Karpas-422 (cell line): ENCODE measurements at places on chromosomes 6 and 20.

- DNase-seq: no peak
Measured at GRCh38 chr6:64736421-64736950, 970.5 kb downstream of the EYS start.

- DNase-seq: no peak
Measured at GRCh38 chr6:129597023-129597713, 112.8 kb downstream of the ARHGAP18 start.

GRCh38 chr6:2582268-2582667, 168.5 kb downstream of the MYLK4 start:
- DNase-seq: no peak

DNA sequence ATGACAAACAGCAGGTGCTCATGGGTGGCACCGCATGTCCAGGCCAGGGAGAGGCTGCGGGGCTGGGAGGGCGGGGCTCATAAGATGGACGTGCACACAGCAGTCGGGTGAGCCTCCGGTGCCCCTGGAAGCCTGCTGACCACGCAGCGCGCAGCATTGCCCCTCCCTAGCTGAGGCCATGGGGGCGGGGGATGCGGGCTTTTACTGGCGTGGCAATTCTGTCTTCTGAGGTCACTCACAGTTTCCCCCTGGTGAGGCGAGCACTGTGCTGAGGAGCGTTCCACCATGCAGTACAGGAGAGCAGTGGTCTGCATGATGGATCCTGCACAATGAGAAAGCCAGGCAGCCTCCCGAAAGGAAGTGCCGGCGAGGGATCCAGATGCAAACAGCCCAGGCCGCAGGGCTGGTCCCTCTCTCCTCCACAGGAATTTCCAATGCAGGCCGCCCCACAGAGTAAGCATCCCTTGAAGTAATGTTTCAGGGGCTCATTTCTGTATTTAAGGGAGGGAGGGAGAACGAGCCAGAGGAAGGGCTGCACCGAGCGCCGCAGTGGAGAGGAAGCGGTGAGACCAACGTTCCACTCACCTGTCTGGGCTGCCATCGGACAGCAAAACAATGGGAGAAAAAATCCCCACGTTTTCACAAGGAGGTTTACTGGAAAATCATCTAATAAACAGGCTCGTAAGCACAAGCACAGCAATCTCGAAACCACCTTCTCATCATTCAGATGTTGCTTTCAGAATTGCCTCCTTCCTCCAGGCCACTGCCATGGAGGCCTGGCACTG, 56.0 kb downstream of the IRF4 start:
- no peak for DNase-seq

DNA sequence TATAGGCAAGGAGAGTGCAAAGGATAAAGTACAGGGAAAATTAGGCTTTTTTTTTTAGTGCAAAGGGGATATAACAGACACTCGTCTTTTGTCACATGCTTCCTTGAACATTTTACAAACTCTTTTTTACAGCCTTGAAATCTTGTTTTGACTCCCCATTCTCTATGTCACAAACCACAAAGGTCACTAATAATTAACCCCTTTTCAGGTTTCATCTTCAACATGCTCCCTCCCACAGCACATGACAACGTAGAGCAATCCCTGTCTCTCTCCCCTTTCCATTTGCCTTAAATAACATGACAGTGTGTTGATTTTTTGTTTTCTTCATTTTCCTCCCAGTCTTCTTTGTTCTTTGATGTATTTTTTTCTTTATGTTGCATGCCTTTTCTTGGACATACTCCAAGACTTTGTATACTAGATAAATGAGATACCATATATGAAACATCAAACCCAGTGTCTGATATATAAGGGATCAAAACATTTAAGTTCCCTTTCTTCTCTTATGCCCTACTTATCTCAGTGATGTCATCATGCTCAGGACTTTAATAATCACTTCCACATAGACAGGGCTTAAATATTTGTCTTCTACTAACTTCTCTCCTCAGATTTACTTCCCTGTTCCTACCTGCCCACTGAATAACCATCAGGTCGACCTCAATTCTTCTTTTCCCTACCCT, 378.7 kb upstream of the HSF2 start:
- DNase-seq: no peak

DNA sequence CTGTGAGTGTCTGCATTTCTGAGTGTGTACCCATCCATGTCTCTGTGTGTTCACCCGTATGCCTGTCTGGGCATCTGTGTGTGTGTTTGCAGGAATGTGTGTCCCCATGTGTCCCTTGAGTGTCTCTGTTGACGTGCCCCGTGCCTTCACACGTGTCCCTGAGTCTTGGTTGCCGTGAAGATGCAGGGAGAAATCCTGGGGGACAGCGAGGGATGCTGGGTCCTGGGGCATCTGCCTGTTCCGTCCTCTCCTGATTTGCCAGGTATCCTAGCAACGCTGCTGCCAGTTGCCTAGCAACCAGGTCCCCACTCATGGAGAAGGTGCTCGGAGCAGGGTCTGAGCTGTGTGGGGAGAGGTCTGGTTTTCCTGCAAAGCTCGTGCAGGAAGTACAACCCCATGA, 6.0 kb upstream of the LKAAEAR1 start:
- peak; percentile 67 for DNase-seq

- no peak for DNase-seq
Measured at GRCh38 chr20:5969348-5969935, 19.0 kb downstream of the MCM8 start.

GRCh38 chr6:8080362-8081151, 16.4 kb upstream of the BLOC1S5 start:
- DNase-seq: no peak

DNA sequence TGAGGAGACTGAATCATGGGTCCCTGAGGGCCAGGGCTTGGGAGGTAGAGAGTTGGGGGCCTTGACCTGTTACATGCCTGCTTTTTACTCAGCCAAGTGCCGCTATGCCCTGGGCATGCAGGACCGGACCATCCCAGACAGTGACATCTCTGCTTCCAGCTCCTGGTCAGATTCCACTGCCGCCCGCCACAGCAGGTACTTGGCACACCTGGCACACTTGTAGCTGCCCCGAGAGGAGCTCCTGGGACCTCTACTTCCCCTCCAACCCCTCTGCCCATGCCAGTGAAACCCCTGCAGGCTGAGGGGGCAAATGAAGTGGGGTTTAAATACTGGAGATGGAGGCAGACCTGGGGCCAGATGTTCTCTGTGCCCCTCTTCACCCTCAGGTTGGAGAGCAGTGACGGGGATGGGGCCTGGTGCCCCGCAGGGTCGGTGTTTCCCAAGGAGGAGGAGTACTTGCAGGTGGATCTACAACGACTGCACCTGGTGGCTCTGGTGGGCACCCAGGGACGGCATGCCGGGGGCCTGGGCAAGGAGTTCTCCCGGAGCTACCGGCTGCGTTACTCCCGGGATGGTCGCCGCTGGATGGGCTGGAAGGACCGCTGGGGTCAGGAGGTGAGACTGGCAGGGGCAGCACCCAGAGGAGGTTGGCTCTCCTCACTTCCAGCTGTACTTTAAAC, 4.6 kb downstream of the DDR1 start:
- DNase-seq: no peak

GRCh38 chr6:1596088-1596852, 13.4 kb upstream of the FOXC1 start:
- peak; percentile 75 for DNase-seq

- no peak for DNase-seq
Measured at GRCh38 chr6:41021832-41022231, 17.2 kb downstream of the UNC5CL start.

DNA sequence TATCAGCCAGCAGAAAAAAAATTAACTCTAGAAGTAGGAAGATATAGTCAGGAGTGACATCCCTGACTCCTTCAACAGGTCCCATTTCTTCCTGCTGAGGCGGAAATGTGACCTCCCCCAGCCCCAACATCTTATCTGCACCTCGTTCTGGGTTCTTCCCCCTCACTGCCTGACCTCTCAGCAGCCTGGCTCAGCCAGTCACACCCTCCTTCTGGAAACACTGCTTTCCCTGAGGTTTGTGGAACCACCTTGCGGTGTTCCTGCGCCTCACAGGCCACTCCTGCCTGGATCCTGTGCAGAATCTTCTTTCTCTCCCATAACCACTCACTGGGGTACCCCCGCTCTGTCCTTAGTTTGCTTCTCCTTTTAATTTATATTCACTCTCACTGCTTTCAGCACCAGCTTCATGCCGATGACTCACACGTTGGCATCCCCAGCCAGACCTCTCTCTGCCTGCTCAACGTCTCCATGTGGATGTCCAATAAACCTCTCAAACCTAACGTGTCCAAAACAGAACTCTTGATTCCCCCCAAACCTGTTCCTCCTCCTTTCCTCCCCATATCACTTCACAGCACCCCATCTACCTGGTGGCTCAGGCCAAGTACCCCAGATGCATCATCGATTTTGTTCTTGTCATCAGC, 222.8 kb upstream of the PLN start:
- DNase-seq: no peak

- DNase-seq: no peak
Measured at GRCh38 chr20:57312138-57312537, 17.5 kb upstream of the SPO11 start.

DNA sequence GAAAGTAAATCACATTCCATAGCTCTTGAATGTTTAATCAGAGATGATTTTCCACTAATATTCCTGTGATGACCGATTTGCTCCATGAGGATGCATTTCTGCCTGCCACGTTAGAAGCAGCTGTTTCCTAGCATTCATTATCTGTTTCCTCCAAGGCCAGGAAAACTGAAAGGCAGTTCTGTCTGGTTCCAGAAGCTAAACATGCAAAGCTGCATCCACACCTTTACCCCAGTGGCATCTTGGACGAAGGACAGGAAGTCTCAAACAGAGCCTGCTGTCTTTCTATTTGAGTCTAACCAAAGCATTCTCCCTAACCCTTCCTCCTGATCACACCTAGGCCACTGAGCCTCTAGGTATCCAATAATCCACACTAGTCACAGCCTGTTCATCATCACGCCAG, 27.6 kb downstream of the CNKSR3 start:
- DNase-seq: no peak

DNA sequence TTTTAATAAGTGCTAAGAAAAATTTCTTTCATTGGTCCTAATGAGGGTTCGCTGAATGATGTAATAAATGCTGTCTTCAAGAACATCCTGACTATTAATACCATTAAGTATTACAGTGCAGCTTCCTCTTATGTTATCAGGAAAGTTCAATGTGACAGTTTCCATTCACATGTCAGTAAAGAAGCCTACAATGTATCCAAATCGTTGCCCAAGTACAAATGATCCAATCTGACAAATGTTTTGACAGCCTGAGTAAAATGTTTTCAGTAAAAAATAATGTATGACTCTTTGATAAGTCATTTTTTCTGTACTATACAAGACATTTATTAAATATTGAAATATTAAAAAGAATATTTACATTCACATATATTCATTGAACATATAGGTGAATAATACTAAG, 496.1 kb upstream of the MANEA start:
- no peak for DNase-seq

DNA sequence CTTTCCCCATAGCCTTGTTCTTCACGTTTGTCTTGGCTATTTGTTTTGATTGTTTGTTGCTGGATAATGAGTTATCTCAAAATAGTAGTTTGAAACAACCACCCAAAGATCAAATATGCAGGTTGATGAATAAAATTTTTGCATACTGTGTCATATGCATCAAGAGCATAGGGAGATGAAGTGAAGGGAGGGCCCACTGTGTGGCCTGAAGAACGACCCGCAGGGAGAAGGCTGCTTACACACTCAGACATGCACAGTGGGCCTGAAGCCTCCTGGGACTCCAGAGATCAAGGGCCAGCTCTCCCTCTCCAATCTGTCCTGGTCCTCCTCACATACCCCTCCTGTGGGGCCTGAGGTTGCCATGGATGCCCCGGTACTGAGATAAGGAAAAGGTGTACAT, 16.2 kb upstream of the TREM2 start:
- no peak for DNase-seq

- DNase-seq: no peak
Measured at GRCh38 chr6:101544286-101544685, 150.8 kb downstream of the GRIK2 start.

DNA sequence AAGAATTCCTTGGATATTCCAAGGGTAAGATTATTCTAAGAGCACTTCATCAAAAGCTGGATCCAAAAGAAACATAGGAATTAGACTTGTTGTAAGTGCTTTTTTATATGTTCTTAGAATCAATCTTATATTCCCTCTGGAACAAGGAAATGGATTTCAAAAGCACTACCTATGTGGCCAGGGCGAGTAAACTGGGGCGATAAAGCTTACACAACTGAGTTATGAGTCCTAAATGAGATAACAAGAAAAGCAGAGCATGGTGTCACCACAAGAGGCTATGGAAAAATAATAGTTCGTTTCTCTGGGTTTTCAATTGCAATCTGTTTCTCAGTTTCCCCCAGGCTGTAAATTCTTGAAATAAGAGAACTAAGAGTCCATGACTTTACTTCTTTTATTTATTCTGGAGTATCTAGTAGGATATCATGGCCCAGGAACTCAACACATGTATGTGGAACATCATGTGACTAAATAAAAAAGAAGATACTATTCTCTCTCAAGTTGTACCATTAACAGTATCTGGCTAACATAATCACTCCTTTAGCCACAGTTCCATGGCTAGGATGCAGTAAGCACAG, 51.5 kb downstream of the NUDT3 start:
- DNase-seq: no peak

DNA sequence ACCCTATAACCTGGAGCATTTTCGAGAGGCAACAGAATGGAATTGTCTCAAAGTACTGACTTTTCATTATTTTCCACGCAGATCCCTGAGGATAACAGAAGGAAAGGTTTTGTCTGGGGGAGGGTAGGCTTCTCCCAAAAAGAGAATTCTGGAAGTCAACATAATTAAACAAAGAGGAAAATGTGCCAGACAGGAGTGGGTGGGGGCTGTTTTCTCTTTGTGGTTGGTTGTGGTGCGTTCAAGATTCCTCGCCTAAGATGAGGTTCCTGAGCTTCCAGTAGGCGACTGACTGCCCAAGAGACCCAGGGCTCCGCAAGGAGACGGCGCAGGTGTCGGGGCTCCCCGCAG, 70.4 kb downstream of the SOX4 start:
- no peak for DNase-seq

DNA sequence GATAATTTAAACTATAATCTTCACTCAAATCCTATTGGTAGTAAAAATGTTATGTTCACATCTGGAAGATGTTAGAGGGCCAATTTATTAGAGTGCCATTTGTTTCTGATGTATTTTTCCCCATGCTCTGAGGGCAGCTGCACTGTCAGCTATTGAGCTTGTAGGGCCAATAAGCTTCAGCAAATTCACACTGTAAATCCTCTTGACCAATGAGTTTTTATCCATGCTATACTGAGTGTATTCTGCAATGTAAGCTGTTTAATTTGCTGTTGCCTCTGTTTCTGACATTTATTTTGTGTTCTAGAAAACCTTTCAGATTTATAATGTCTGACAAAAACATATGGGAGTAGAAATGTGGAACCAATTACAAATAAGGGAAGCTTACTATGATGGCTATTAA, 62.6 kb downstream of the OGFRL1 start:
- DNase-seq: no peak

GRCh38 chr6:135869857-135870256, 18.4 kb downstream of the PDE7B start:
- no peak for DNase-seq
